ENCODE measurements at places on chromosomes 12 and 14. TPM values are rescaled to one million over a fixed set of nuclear protein-coding genes. Genes with fewer than 3 reads are reported as not detected.

- DNase-seq, result no peak
Observed at GRCh38 chr12:24483732-24484131, 465.2 kb downstream of the BCAT1 start.

DNA sequence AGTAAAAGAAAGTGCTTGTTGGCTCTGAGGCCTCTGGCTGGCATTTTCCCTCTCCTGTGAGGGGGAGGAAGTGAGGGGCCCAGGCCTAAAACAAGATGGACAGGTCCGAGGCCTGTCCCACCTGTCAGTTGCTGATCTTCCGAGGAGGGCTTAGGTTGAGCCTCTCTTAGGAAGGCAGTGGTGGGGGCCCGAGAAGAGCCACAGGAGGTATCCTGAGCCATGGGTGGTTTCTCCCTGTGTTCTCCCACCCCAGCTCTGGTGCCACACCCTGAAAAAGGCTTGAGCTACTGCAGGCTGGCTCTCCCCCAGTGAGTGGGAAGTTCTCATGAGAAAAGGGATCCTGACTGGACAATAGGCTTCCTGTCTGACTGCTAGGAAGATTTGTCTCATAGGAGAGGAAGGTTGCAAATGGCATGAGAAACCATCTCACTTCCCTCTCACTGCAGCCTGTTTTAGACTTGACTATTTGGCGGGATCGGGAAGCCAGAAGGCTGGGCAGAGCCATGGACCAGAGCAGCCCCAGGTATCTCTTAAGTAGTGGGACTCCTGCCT, 72.1 kb upstream of the SRSF5 start:
- no peak for DNase-seq

DNA sequence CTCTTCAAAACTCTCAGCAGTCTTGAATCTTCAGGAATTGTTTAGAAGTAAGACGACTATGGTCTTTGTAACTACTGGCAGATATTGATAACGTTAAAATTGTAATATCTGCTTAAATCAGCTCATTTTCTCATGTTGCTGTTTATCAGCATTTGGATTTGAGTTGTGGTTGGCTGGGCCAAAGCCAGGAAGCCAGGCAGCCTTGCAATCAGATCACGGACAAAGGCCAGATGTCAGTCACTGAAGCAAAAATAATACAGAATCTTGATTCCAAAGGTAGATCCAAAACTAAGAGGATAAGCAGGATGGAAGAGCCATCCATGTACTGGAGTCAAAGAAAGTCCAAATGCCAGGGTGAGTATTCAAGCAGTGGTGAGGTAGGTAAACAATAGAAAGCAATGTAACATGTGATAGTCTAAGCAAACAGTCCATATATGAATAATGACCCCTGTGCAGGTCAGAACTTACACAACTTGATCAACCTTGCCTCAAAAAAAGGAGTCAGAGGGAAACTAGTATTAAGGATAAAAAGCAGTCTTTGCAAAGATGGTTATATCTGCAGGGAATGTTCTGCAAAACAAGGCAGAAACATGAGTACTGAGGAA, 95.8 kb upstream of the RAP1B start:
- no peak for DNase-seq

- no peak for DNase-seq
Observed at GRCh38 chr12:66945189-66945817, 266.4 kb upstream of the GRIP1 start.

GRCh38 chr12:56221232-56221756, 428 bp downstream of the RNF41 start:
- DNase-seq, result peak; percentile 64

TMEM132D gene
- total RNA-seq, result not detected
